Stimulated activated CD4-positive, alpha-beta T cell treated with anti-CD3 and anti-CD28 coated beads, Interleukin-12 subunit alpha, Interleukin-12 subunit beta, amount 100 ng/mL, for 48 hours (primary cell): ENCODE measurements at places on chromosomes 5 and 9.

DNA sequence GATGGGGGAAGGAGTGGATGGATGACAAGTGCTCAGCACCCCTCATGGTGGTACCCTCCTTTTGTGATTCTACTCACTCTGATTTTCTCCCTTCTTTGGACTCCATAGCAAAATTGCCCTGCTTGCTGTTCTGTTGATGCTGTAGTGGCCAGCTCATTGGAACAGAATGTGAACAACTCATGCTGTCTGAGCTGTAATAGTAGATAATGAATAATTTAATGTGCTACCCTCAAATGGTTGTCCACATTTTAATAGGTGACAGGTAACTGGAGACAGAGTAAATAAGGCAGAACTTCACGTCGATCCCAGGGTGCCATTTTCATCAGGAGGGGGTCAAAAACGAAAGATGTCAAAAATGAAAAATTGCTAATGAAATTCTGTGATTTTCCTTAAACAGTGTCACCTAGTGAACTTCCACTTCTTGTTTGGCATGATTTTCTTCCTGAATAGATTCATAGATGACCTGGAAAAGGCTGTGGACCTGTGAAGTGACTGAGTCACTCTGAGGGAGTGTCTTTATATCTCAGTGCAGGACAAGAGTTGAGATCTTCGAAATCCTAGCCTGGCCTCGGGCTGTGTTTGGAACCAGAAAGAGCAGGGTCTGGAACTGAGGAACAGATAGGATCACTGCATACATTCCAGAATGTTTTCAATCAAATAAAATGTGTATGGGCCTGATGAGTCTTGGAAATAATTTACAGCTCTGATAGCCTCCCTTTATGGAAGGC is 270.2 kb downstream of the PSAT1 start:
- DNase-seq: no peak

DNA sequence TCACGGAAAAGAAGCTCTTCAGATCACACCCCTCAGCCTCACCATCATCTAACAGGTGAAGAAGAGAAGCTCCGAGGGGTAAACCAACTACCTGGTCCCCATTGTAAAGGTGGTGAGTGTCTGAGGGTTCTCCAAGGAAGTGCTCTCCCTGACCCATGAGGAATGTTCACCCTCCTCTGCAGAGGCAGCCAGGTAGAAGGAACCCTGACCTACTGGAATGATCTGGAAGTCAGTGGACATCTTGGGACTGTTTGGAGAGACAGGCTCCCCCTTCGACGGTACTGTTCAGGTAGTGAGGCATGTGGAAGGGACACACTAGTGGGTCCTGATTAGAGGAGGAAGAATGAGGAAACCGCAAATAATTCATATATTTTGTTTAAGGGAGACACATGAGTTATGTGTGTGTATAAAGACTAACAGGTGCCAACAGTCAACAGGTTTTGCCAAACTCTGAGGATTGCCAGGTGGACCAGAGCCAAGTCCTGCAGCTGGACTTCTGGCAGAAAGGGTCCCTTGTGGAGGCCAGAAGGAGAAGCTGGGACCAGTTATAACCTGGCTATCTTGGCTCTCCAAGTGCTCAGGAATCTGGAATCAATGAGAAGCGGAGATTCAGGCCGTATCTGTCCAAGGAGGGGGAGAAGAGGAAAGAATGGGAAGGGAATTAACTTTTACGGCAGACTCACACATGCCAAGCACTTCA is 3.0 kb upstream of the ZBTB34 start:
- DNase-seq: no peak

GRCh38 chr9:101176384-101176783 is 147.9 kb downstream of the PLPPR1 start:
- no peak for DNase-seq

DNA sequence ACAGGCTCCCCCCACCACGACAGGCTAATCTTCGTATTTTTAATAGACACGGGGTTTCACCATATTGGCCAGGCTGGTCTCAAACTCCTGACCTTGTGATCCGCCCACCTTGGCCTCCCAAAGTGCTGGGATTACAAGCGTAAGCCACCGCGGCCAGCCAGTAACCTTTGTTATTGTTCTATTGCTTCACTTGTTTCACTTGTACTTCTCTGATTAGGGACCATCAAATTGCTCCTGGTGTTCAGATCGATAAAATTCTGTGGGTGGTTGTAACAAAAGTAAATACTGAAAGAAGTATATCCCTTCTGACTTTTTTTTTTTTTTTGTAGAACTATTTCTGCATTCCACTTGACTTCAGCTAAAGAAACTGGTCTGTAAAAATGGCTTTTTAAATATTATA is 445.5 kb upstream of the CDH10 start:
- DNase-seq: no peak

GRCh38 chr9:89471390-89471789 is 26.5 kb downstream of the SEMA4D start:
- DNase-seq: no peak

DNA sequence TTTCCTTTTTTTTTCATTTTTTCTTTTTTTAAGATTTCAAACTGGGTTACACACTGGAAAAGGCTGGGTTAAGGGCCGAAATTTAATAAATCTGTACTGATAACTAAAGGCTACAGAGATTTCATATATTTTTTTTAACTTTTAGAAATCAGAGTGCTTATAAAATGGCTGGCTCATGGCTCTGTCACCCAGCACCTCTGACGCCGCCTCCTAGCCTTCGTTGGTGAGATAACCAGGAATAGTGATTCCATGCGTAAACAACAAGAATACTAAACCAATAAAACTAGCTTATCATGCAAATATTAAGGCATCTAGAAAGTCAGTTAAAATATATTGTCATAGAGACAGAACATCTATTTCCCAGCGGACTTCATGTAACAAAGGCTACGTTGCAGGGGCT is 226.4 kb downstream of the NFIB start:
- no peak for DNase-seq

DNA sequence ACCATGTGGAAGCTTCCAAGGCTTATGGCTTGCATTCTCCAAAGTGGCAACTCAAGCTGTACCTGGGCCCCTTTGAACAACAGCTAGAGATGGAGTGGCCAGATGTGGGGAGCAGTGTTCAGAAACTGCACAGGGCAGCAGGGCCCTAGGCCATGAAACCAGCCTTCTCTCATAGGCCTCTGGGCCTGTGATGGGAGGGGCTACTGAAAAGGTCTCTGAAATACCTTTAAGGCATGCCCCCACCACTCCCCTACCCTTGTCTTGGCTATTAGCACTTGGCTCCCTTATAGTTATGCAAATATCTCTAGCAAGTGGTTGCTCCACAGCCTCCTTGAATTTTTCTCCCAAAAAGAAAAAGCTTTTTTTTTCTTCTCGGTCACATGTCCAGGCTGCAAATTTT is 1014.6 kb downstream of the DTWD2 start:
- DNase-seq: no peak

DNA sequence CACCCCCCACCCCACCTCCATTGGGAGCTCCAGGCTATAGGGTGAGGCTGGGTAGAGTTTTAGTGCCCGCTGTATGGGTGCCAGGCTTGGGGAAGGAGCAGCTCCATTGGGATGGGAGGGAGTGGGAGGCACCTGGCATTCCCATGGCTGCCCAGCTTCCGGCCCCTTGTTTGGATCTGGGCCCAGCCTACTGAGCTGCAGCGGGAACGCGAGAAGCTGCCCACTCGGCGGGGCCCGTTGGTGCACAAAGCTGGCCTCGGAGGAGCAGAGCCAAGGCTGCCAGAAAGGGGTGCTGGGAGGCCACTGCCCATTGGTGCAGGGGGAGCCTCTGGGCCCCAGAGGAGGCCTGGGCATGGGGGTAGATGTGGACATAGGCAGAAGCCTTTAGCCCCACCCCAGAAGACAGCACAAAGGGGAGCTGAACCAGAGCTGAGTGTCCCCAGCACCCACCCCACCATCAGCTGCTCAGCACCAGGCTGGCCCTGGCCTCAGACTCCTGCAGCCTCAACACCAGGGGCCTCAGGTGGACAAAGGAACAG is 4.4 kb downstream of the LCN9 start:
- no peak for DNase-seq

DNA sequence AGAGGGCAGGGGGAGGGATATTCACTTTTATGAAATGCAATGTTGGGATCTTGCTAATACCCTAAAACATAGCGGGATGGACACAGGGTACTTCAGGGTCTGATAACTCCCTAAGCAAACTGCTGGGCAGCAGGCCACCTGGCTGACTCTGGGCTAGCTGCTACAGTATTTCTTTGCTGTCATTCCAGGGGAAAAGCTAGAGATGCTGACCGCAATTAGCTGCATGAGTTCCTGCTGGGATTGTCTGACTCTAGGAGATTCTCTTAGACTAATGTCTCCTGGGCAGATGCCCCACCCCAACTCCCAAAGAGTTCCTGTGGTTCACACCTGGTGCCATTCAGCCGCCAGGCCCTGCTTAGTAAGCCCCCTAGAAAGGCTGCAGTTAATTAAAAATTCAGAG is 69.9 kb downstream of the PSAT1 start:
- no peak for DNase-seq

GRCh38 chr9:134634176-134634575 is 7.4 kb upstream of the COL5A1 start:
- DNase-seq: no peak

DNA sequence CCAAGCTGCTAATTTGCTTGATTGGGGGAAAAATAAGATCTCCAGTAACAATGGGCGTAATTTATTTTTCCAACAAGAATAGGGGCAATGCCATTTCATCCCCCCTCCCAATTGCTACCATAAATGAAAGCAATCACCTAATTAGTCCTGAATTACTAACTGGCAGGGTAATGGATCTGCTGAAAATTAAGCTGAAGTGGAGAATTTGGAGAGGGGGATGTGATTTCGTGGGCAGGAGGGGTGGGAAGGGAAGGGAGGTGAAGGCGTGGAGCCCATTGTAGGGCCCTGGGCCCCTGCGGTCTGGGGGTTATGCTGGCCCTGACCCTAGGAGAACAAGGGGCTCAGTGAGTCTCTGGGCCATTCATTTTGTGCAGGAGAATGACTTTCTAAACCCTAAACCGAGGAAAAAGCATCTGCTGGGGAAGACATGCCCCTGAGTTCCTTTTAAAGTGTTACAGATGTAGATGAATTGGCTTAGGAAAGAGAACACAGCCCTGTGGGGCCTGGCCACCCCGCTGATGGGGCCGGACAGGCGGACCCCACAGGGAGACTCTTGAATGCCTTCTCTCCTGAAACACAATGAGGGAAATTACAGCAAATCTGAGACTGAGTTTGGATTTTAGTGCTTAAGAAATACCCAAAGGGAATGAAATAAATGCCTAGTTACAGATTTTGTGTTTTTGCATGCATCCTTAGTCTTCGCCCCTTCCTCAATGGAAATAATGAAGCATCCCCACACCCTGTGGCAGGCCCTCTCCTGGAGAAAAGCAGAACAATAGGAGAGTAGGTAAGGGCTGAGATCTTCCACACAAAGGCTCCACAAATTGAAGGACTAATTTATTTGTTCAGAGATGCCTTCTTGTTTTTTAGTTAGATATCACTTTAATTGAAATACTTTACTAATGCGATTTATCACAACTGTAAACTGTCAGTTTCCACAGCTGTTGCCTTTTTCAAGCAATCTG is 143.2 kb downstream of the PSAT1 start:
- no peak for DNase-seq

- no peak for DNase-seq
Observed at GRCh38 chr9:89882930-89883361, 278.1 kb downstream of the GADD45G start.

- DNase-seq: no peak
Observed at GRCh38 chr9:97502222-97502983, 937 bp downstream of the TMOD1 start.

GRCh38 chr9:129240581-129241211 is 62.6 kb upstream of the IER5L start:
- no peak for DNase-seq

DNA sequence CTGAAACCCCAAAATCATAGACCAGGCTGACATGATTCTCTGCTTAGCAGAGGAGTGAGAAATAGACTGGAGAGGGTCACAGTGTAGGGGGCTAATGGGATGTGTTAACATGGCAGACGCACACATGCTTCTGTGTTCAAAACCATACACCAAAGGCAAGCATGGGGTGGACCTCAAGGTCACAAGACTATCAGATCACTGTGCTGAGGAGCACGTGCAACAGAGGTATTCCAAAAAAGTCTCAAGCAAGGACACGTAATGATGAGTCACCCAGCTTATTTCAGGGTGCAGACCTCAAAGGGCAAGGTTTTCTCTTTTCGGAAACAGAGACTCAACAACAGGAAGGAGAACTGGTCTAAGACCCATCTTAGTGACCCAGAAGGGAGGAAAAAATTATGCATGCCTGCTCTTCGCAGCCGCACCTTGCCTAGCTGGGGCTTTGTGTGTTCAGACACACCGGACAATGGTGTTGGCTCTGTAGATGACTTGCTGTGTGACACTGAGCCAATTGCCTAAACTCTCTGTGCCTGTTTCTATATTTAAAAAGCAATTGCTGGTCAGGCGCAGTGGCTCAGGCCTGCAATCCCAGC is 20.3 kb downstream of the WHRN start:
- DNase-seq: no peak

DNA sequence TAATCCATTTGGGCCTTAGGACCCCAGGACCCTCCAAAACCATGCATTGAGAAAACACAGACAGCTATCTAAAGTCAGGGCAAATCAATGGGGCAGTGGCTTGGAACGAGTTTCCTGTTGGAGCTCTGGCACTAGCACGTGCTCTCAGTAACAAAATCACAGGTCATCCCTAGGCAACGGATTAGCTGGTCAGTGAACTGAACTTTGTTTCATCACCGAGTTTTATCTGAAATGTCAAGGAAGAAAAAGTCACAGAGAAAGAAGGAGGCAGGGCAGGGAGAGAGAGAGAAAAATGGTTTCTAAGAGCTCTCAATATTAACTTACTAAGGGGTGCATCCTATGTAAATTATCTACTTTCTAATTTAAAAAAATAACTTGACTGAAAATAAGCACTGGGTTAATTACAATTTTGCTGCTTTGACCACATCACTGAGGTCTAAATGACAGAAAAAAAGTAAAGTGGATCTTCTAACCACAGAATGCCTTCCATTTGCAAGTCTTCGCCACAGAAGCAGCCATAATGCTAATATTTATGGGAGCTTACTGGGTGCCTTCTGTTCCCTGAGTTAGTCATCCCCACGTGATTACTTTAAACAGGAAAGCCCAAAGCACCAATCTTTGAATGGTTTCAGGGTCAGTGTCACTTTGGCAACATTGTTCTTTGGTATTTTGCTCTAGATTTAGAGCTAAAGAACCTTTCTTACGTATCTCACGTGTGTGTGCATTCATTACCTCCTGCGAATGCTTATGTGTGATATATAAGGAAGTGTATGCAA is 503.9 kb downstream of the RASEF start:
- no peak for DNase-seq

GRCh38 chr5:103523319-103523718 is 39.3 kb downstream of the NUDT12 start:
- DNase-seq: no peak

GRCh38 chr5:79992891-79993657 is 2.0 kb upstream of the MTX3 start:
- DNase-seq: no peak
